Left ventricle myocardium superior (tissue), 1 donor: ENCODE measurements at places on chromosomes 7 and 10. TPM values are rescaled to one million over a fixed set of nuclear protein-coding genes. Genes with fewer than 3 reads are reported as not detected.
A peak's percentile ranks its signal among the peaks of the same experiment; 100 is the strongest.

DNA sequence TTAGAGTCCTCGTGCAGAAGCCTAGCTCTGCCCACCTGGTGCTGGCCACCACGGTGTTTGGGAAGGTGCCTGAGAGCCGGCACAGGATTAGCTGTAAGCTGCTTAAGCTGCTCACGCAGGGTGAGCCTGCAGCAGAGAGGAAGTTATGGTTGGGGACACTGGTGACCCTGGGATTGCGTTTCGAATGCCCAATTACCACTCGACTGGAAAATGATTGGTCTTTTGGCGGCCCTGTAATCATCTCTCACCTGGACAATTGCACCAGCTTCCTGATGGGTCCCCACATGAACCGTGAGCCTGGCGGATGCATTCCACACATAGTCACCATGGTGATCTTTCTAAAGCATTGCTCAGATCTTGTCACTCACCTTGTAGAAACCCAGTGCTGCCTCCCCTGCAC is 442.3 kb upstream of the ZMIZ1 start:
- no peak for DNase-seq

RGR gene
- total RNA-seq, result 0.79 TPM

GRCh38 chr10:119231654-119232053 is 24.3 kb downstream of the GRK5 start:
- DNase-seq, result no peak

GRCh38 chr10:52950578-52950977 is 178.0 kb upstream of the MBL2 start:
- DNase-seq, result no peak

- DNase-seq, result no peak
Observed at GRCh38 chr7:98335411-98335977, 54.0 kb downstream of the BRI3 start.

DNA sequence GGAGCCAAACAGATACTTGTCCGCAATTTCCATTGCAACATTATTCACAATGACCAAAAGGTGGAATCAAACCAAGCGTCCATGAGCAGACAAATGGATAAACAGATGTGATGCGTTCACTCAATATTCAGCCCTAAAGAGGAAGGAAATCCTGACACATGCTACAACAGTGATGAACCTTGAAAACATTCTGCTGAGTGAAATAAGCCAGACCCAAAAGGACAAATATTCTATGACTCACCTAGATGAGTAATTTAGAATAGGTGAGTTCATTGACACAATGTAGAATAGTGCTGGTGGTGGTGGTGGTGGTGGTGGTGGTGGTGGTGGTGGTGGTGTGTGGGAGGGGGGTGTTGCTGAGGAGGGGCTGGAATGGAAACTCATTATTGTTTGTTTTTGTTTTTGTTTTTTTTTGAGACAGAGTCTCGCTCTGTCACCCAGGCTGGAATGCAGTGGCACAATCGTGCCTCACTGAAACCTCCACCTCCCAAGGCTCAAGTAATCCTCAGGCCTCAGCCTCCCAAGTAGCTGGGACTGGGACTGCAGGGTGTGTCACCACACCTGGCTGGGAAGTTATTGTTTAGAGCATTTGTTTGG is 28.6 kb downstream of the SMKR1 start:
- no peak for DNase-seq

PIK3CG gene
- total RNA-seq, result 2.3 TPM

- no peak for DNase-seq
Observed at GRCh38 chr10:43765516-43765915, 116.8 kb upstream of the ZNF32 start.

- peak; percentile 68 for DNase-seq
Observed at GRCh38 chr7:101911800-101912715, 94.6 kb downstream of the CUX1 start.

WDFY4 gene
- total RNA-seq, result 1.6 TPM

DNA sequence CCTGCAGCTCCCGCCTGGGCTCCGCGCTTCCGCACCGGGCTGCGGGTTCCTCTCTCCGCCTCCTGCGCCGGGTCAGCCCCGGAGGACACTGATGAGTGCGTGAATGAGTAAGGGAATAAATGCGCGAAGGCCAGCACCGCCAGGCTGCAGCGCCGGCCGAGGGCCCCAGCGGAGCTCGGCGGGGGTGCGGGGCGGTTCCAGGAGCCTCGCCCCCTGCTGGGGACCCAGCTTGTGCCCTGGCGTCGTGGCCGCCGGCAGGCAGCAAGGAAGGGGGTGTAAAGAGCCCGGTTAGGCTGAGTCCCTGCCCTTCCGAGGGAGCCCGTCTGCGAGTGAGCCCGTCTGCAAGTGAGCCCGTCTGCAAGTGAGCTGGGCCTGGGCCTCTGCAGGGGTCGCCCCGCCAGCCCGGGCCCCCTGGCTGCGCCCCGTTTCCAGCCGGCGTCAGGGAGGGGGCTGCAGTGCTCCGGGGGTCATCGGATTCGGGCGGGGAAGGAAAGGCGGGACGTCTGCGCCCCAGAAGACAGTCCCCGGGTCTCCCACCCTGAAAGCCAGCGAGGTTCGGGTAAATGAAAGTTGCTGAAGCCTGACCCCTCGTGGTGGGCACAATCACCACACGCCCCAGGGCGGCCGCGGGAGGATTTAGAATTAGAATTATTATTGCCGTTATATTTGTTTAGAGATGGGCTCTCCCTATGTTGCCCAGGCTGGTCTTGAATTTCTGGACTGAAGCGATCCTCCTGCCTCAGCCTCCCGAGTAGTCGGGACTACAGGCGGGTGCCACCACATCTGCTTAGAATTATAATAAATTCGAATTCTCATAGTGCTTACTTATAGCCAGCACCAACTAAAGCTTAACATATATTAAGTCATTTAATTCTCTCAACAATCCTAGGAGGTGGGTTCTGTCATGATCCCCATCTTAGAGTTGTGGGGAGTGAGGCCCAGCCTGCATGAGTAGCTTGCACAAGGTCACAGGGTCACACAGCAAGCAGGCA is 8.6 kb upstream of the CRYGN start:
- peak; percentile 80 for DNase-seq

- DNase-seq, result no peak
Observed at GRCh38 chr10:34539533-34540315, 275.4 kb downstream of the PARD3 start.

DNA sequence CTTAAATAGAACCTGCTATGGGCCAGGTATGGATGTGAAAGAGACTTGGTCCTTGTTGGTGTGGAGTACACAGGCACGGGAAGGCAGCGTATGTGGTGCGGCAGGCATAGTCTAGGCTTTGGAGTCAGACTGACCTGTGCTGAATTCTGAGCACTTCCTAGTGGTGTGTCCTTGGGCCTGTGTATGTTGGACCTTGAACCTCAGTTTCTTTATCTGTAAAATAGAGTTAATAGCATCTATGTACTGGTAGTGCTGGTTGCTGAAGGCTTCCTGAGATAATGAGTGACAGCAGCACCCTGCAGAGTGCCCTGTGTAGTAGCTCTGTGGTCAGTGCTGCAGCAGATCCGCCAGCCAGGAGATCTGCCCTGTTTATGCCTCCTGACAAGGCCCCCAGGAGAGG is 5.3 kb upstream of the SFRP5 start:
- no peak for DNase-seq

GRCh38 chr10:107847620-107848019 is 683.1 kb upstream of the SORCS1 start:
- DNase-seq, result no peak

DNA sequence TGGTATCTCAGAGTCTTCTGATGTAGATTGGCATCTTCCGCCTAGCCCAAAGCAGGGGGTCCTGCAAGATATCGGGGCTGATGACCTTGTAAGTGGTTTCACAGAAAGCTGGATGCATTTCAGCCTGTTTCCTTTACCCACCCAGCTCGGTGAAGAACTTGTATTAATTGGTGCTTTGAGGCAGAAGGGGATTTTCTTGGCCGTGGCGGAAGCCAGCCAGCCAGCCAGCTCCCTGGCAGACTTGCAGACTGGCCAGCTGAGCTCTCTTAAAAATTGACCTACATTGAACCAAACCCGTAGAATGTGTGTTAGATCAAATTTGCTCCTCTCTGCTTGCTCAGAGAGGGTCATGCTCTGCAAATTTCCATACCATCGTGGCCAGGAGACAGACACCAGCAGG is 218.4 kb downstream of the ADAM12 start:
- no peak for DNase-seq

DNA sequence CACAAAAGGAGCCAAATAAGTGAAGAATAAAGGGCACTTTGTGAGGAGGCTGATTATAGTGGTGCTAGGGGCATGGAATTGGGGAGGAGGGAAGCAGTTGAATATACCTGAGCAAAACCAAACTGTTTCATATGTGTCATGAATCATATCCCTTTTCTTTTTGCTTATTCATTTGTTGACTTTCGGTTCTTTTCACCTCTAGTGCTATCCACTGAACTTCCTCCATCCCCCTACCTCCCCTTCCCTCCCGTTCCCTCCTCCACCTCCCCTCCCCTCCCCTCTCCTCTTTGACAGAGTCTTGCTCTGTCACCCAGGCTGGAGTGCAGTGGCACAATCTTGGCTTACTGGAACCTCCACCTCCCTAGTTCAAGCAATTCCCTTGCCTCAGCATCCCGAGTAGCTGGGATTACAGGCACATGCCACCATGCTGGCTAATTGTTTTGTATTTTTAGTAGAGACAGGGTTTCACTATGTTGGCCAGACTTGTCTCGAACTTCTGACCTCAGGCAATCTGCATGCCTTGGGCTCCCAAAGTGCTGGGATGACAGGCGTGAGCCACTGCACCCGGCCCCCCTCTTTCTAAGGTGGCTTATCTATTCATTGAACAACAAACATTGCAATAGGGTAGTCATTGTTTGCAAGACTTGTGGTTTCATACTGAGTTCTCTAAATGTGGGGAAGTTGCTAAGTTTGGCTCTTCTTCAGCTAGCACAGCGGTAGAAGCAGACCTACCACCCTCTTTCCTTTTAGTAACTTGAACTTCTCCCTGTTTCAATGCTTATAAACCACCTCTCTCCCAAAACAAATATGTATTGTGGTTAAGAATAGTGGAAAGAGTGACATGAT is 150.4 kb upstream of the PRPS1L1 start:
- DNase-seq, result peak; percentile 29

EBF3 gene
- total RNA-seq, result 7.1 TPM

- DNase-seq, result no peak
Observed at GRCh38 chr7:26489391-26489790, 197.7 kb downstream of the SNX10 start.

DNA sequence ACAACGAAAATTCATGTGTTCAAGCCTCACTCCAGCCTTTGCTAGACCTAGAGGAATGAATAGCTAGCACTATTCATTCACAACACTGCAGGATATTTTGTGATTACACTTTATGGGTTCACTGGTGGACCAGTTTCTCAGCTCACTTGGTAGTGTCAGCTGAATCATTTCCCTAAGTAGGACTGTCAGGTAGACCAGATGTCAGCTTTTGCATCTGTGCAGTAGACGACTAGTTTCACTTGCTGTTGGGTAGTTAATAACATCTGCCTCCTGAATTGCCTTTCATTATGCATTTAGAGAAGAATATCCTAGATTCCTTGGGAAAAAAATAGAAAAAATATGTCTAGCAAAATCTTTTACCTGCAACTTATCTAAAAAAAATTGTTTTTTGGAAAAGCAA is 296.4 kb downstream of the ADARB2 start:
- no peak for DNase-seq

GRCh38 chr7:8057566-8057965 is 89.0 kb downstream of the GLCCI1 start:
- no peak for DNase-seq

NPY4R2 gene
- not detected for total RNA-seq

GRCh38 chr10:94218493-94219183 is 144.1 kb downstream of the NOC3L start:
- no peak for DNase-seq

ARID5B gene
- 12.9 TPM for total RNA-seq

- DNase-seq, result no peak
Observed at GRCh38 chr10:110418218-110418617, 79.5 kb upstream of the DUSP5 start.

GRCh38 chr10:50260791-50261281 is 9.5 kb upstream of the ASAH2 start:
- no peak for DNase-seq

DNA sequence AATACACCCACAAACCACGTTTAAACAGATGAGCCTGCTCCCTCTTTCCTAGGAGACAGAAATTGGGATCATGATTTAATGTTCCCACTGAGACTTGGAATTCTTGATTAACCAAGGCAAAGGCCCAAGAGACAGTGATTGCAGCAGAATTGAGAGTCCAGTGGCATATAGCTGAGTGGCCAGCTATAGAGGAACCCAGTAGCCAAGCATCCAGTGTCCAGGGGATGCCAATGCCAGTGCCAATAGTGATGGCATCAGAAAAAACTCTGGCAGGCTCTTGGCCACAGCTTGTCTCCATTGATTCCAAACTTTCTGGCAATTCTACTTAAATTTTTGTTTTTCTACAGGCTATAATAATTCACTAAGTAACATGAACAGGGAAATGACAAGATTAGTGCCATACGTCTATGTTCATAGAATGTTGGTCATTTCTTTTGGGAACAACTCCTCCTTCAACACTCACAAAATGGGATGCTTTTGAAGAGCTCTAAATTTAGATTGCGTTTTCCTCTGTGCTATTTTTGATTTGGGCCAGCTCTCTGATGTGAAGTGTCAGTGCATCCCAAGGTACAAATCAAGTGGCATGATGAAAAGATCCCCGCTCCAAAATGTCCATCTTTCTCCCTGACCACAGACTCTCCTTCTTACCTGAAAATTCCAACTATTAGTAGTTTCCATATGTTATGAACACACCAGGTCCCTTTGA is 83.1 kb upstream of the A1CF start:
- no peak for DNase-seq

DNA sequence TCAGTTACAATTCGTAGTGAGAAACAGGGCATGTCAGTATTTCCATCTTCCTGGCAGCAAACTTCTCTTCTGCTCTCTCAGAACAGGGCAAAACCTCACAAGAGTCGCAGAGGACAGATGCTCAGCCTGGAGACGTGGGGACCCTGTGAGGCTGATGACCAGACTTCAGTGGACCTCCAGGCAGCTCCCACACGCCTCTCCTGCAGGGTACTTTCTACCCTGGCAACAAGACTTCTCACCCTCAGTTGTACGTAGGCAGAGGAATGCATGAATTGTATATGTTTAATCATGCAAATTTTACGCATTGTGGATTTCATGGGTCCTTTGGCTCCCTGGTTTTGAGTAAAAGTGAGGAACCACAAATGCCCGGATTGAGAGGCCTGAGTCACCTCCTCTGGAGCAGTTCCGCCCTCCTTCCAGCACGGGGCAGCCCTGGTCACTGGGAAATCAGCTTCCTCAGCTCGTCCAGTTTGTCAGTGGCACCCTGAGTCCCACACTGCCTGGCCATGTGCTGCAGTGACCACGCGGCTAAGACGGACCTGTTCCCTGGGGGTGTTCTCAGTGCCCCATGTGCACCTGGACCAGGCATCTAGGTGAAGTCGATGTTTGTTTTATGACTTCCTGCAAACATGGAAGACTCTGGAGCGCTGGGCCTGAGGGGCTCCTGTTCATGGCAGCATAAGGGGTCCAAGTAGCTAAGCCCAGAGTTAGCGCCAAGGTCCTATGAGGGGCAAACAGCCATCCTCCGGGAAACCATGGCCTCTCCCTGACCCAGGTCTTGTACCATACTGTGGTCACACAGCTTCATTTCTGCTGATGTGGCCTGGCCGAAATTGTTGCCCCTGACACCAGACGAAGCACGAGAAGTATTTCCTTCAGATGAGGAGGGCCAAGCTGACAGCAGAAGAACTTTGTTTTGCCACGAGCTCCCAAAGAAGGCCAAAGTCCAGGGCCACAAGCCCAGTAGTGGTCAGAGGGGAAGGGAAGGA is 165.1 kb downstream of the TNS3 start:
- DNase-seq, result no peak

FAM25G gene
- total RNA-seq, result not detected

UCMA gene
- not detected for total RNA-seq

MTPN gene
- 75.2 TPM for total RNA-seq
